ENCODE measurements at places on chromosomes 11 and 22.

GRCh38 chr11:9462806-9463537, 2.2 kb downstream of the ZNF143 start:
- DNase-seq = no peak

DNA sequence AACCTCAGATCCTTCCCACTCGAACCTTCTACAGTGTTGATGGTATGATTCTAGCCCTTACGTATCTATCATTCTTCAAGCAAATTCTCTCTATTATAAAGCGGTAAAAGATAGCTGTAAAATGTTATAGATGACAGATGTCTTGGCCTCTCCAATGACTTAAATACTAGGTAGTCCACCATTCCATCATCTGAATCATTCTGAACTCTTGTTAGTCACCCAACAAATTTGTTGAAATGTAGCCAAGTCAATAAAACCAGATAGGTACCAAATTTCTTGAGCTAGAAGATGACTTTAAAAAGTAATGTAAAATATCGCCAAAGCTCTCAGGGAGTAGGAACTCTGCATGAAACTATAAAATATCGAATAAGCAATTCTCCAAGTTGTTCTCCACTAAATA, 32.6 kb upstream of the PICALM start:
- no peak for DNase-seq

DNA sequence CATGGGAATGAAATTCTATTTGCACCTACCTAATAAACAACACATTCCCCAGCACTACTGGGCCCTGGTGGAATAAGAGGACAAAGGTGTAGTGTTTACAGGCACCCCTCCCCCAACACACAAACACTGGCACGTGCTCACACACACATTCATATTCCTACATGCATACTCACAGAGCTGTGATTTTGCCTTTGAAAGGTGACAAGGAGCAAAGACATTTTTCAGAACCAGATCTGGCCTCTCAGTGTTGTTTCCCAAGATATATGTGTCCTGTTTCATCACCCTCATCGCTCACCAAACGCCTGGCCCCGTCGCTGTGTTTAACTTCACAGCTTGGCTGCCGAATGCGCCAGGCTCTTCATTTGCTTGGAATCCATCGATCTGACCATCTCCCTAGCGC, 292.6 kb downstream of the NTM start:
- no peak for DNase-seq

DNA sequence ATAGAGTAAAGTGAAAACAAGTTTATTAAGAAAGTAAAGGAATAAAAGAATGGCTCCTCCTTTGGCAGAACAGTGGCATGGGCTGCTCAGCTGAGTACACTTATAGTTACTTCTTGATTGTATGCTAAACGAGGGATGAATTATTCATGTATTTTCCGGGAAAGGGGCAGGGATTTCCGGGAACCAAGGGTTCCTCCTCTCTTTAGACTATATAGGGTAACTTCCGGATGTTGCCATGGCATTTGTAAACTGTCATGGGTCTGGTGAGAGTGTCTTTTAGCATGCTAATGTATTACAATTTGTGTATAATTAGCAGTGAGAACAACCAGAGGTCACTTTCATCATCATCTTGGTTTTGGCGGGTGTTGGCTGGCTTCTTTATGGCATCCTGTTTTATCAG, 23.5 kb upstream of the SPTY2D1 start:
- no peak for DNase-seq

GRCh38 chr11:27282806-27283205, 80.2 kb downstream of the CCDC34 start:
- DNase-seq = no peak

DNA sequence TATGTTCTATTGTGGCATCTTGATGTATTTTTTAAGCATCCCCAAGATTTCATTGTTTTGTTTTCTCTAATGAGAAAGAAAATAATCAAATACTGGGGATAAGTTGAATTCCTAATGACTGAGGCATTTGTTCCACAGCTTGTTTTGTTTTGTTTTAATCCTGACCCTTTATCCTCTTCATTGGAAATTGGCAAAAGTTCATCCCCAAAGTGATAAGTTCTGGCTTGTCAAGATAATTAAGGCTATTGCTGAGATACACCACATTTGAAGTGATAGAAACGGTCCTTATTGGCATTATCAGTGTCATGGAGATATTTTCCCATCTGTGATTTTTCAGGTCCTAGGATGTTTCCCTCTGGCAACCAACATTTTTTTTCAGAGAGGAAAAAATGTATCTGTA, 65.0 kb downstream of the SLC36A4 start:
- no peak for DNase-seq

DNA sequence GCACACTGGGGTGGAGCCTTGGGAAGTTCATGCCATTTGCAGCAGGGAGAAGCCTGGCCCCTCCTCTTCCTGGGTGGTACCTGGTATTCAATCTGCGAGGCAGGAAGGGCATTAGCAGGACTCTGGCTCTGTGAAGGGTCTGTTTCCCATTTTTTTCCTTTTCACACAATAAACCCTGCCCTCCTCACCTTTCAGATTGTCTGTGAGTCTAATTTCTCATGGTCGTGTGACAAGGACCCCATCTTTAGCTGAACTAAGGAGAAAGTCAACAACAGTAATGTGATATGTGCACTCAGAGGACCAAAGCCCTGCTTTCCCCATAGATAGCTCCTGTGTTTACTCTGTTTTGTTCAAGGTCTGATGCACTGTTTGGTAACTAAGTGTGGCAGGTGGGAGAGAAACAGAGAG, 26.6 kb upstream of the CASP4 start:
- no peak for DNase-seq

DNA sequence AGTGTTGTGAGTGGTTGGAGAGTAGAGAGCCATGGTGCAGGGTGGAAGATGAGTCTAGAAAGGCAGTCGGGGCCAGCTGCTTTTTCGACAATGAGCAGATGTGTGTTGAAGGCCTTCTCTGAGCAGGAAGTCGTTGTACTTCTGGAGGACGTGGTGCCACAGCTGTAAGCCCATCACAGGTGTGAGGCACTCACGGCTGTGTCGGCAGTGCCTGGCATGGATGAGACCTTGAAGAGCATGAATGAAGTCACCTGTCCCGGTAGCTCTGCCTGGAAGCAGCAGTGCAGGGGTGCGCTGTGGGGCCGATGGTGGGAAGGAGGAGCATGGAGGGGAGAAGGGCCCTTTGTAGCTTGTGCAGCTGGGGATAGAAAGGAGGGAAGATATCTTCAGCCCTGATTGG, 165.2 kb downstream of the PKNOX2 start:
- DNase-seq = no peak

DNA sequence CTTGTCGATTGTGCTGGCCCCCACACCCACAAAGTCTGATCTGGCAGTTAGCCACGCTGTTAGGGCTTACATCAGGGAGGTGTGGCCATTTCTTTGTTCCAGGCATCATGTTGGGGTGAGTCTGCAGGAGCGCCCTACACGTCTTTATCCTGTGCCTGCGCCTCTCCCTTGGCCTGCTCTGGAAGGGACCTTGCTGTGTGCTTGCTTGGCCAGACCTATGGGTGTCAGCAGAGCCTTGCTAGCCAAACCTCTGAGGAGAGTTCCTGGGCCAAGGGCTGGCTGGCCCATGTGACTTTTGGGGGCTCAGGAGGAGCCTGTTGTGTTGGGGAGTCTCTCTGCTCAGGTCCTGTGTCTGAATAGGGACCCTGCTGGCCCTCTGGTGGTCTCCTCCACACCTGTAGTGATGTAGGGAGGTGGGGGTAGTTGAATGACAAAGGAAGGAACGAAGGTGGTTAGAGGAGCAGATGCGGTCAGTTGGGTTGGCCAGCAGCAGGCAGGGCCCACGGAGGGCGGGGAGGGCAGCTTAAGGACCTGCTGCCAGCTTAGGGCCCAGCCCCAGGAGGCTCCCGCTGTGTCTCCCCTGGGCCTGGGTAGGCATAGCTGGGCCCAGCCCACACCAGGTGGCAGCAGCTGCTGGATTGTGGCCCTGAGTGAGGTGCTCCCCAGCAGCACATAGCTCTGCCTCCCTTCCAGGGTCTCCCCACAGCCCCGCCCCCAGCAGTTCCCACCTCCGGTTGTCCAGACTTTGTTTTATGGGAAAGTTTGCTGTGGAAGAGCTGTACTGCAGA, 7.9 kb downstream of the PPIL2 start:
- DNase-seq = no peak

All from AG04449 (cell line).